Stimulated activated CD8-positive, alpha-beta memory T cell treated with anti-CD3 and anti-CD28 coated beads, Interleukin-7, amount 100 ng/mL, for 4 hours (primary cell): ENCODE measurements at places on chromosomes 5 and 9.

DNA sequence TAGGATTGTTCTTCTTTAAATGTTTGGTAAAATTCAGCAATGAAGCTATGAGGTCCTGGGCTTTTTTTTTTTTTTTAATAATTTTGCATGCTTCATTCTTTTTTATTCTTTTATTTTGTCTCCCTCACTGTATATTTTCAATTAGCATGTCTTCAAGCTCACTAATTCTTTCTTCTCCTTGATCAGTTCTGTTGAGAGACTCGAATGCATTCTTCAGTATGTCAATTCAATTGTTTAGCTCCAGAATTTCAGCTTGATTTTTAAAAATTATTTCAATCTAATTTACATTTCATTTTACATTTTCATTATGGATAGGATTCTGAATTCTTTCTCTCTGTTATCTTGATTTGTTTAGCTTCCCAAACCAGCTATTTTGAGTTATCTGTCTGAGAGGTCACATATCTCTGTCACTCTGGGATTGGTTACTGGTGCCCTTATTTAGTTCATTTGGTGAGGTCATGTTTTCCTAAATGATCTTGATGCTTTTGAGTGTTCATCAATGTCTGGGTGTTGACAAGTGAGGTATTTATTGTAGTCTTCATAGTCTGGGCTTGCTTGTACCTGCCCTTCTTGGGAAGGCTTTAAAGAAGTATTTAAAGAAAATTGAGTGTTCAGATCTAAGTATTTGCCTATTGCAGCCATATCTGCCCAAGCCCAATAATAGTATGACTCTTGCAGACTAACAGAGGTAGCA, 9.1 kb downstream of the LURAP1L start:
- no peak for DNase-seq

DNA sequence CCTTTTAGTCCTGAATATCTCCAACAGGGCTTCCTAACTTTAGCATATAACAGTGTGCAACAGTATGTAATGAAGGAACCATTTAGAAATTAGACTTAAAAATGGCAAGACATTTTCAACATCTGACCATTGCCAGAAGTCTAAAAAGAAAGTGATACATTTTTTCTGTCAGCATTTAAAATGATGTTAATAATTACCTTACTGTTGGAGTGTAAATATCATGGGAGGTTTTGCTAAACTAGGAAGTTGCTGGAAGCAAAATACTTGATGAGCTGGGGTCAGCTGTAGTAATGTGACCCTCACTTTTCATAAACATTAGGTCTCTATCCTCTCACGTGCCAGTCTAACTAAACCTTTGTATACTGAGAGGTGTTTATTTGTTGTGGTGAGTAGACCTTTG, 68.8 kb downstream of the NTRK2 start:
- DNase-seq = no peak

- DNase-seq = no peak
These were observed 47.0 kb downstream of the PLK2 start for GRCh38 chr5:58412932-58413331.

GRCh38 chr9:5043381-5043780, 58.3 kb downstream of the JAK2 start:
- DNase-seq = no peak

DNA sequence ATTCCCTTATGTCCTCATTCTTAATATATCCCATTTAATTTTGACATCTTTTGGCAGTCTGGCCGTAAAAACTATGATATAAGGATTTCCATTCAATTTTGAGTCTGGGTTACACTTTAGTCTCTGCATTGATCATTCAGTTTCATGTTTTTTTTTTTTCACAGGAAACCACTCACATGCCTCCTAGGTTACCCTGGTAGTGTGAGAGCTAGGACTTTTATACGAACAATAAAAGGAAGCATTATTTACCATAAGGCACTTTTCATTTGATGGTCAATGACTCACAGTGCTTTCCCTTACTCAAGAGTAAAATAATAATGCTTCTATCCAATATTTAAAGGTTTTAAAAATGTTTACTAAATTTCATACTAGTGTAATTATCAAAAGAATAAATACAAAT, 16.4 kb upstream of the DMAC1 start:
- no peak for DNase-seq

DNA sequence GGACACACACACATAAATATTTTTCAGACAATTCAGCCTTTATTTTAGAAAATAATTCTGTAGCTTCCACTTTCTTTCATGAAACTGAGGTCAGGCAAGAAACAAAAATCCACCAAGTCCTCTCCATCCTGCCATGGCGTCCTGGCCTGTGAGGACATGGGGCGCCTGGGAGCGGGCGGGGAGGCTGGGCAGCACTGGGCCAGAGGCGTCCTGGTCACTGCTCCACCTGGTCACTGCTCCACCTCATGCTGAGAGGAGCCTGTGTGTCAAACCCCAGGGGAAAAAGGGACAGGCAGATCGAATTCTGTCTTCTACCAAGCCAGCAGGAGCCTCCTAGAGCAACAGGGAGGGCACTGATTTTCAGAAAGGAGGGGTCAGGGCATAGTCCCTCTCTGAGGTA, 12.1 kb downstream of the MGAT1 start:
- no peak for DNase-seq

DNA sequence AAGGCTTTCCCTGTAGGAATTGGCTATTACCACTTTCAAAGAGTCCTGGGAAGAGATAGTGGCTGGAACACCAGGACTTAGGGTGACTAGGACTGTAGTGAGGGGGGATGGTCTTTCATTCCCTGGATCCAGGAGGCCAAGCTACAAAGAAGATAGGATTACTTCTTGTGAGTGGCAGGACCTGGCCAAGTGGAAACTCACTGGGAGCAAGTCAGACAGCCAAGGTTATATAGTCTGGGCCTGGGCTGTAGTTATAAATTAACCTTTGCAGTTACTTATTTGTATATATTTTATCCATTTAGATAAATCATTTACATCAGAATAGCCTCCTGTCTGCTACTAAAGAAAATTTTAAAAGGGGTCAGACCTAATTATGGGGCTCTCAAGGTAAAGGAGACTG, 124.3 kb downstream of the TLR4 start:
- no peak for DNase-seq

DNA sequence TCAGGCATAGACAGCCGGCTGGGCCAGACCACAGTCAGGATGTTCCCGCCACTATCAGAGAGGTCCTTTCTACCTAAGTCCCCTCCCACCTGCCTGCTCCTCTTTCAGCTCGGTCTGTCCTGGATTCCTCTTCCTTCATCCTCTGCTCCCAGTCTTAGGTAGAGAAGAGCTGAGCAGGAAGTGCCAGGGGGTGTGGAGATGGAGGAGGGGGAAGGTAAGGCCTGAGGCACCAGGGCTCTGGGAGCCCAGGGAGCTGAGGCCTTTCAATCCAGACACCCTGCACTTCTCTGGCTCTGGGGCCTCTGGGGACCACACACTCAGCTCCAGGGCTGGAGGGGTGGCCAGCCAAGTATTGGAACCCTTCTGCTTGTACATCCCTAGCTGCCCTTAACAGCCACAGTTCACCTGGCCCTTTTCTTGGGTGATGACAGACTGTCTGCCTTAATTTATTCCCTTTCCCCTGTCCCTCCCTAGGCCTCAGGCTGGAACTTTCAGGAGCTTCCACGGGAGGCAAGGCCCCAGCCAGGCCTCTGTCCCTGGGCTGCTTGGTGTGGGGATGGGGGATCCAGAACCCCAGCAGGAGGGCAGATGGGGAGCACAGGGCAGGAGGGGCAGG, 15.6 kb downstream of the IRF1 start:
- DNase-seq = no peak

GRCh38 chr9:90198956-90199355, 443.7 kb downstream of the DIRAS2 start:
- no peak for DNase-seq

GRCh38 chr5:111422245-111422644, 90.1 kb downstream of the STARD4 start:
- DNase-seq = no peak

DNA sequence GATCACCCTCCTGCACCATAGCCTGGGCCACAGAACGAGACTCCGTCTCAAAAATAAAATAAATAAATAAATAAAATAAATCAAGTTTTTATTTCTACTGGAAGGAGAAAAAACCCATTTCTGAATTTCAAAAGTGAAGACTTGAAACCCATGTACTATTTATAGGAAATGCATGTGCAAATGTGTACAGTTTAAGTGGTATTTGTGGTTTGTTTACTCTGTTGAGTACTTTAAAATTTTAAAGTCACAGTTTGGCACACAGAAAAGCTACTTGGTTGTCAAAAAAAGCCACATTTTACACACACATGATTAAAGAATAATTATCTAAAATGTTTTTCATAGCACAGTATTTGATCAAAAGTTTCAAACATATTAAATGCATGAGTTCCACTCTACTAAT, 43.6 kb downstream of the NR3C1 start:
- no peak for DNase-seq

DNA sequence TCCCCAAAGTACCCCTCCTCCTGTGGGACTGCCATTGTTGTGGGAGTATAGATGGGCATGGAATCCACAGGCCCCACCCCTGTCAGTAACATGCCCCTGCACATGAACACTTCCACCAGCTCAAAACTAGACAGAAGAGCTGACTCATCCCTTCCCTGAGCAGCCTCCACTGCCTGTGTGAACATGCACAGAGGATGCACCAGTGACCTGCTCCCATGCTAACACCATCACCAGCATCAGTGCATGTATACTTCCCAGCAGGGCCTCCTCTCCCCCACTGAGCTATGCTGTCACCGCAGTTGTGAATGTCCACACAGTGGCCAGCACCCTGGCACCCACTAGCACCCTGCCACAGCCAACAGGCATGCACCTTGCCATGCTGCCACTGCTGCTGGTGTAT, 939.8 kb downstream of the EFNA5 start:
- no peak for DNase-seq

DNA sequence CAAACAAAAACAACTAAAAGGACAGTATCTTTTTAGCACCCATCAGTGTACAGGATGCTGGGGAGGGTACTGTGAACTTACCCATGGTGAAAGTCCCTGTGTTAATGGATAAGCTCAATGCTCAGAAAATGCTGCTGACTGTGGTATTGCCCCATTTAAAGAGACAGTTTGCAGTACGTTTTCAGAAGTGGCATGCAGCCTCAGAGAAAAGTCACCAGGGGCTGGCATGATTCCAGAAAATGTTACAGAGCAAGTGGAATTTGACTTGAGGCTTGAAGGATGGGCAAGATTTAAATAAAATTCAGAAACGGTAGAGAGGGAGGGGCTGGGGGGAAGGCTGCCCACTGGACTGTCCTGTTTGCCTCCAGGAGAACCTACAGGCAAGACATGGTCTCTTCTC, 7.2 kb downstream of the S1PR3 start:
- DNase-seq = no peak

DNA sequence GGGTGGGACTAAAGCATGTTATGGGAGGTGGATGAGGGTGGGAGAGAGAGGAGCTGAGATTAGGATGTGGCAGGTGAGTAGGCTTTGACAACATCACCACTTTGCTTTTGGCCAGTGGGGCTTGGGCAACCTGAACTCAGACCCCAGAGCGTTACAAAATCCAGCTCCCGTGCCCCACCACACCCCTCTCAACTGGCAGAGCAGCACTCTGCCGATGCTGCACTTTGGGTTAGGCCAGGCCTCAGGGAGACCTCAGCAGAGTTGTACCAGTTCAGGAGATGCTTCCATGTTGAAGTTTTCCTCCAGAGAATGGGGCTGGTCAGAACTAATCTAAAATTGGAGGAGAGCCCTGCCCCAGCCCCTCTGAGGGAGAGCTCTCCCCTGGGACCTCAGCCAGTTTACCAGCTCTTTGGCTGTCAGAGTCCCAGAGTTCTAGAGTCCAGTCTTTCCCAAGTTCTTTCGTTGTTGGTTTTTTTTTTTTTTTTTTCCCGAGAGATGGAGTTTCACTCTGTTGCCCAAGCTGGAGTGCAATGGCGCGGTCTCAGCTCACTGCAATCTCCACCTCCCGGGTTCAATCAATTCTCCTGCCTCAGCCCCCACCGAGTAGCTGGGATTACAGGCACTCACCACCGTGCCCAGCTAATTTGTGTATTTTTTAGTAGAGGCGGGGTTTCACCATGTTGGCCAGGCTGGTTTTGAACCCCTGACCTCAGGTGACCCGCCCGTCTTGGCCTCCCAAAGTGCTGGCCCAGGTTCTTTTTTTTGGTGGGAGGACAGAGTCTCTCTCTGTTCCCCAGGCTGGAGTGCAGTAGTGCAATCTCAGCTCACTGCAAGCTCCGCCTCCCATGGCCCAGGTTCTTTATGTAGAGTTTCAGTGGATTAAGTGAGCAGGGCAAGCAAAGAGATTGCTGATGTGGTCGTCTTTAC, 17.8 kb downstream of the NUDT2 start:
- no peak for DNase-seq

DNA sequence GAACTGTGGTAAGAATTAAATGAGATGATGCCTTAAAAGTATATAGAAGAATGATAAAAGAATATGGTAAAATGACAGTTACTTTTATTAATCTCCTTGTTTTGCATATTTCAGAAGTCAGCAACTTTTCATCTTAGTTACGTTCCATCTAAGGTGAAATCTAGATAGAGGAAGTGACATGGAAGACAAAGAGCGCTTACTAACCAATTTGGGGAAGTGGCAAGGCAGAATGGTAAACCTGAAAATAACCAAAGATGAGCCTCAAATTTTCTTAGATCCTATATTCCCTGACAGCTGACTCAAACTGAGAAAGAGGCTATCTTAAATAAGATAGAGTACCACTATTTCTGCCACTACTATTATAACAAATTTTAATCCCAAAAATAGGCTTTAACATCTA, 52.5 kb downstream of the FGF10 start:
- no peak for DNase-seq

DNA sequence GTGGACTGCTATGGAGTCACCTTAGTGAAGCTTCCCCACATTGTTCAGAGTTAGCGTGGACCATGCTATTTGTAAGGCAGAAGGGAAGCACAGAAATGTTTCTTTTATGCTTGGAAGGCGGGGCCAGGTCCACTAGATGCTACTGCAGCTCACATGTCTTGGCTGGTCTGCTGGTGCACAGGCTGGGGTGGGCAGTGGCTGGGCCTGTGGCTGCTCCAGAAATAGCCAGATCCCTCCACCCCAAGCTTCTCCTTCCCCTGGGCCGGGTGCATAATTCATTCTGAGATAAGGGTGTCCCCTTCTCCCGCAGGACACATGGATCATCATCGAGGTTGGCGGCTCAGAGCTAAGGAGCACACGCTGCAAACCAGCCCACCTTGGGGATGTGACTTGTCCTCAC, 14.5 kb upstream of the SEMA4D start:
- DNase-seq = no peak

GRCh38 chr5:82862261-82862660, 214.9 kb downstream of the TMEM167A start:
- DNase-seq = no peak

DNA sequence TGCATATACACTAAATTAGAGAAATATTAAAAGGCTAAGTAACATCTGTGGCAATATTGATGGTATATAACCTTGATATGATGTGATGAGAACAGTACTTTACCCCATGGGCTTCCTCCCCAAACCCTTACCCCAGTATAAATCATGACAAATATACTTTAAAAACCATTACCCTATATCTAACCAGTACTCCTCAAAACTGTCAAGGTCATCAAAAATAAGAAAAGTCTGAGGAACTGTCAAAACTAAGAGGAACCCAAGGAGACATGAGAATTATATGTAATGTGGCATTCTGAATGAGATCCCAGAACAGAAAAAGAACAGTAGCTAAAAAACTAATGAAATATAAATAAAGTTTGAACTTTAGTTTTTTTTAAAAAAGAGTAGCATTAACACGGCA, 7.3 kb upstream of the IFNB1 start:
- no peak for DNase-seq
